ENCODE measurements at places on chromosomes 3 and 15.

DNA sequence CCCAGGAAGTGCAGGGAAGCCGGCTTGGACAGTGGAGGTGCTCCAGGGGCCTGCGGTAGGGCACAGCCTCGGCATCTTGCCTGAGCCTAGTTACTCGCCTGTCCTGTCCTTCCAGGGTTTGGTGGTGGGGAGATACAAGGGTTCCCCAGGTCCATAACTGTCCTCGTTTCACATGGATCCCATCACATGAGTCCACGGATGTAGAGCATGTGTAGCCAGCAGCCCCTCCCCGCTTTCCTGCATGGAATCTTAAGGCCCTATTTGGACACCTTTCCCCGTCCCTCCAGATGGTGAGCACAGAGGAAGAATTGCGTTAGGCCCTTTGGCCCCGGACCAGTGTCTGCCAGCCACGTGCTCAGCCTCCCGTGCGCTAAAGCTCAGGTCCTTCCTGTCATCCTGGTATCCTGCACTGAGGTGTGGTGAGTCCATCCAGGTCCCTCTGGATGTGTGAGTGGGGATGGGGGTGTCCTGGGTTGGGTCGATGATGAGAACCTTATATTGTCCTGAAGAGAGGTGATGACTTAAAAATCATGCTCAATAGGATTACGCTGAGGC, 230.4 kb downstream of the SNRPN start:
- DNase-seq = no peak

- no peak for DNase-seq
Measured at GRCh38 chr3:140896997-140897396, 44.6 kb upstream of the SLC25A36 start.

- no peak for DNase-seq
Measured at GRCh38 chr15:58587486-58587885, 155.7 kb downstream of the LIPC start.

DNA sequence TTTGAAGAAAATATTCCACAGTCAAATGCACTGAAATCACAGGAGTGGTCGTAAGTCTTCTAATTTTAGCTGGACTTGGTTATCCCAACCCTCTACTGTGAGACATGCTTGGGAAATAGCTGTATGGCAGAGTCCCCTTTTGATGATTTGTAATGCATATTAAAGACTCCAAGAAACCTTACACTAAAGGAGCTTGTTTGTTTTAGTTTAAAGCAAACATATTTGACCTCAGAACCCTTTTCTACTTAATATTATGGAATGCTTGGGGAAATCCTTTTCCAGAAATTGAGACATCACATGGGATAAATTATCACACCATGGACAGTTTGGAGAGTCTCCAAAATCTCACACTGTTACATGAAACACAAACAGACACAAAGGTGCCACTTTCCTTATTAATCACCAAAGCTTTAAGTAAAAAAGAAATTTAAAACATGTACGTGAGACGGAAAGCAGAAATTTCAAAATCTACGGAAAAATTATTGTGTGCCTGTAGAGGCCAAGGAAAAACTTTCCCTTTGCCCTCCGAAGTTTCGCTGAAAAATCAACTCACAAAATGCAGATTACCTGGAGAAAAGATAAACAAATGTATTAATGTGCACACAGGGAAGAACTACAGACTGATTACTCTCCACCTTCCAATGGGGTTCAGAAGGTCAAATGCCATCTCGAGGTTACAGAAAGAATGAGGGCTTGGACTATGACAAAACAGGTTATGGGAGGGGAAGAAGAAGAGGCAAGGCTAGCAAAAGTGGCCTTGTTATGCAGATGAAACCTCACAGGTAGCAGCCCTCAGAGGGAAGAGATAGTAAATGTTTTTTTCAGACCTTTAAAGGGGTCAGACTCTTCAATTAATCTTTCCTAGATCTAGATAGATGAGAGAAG, 7.0 kb upstream of the CPB1 start:
- no peak for DNase-seq

GRCh38 chr3:197465197-197465995, 90.4 kb downstream of the BDH1 start:
- DNase-seq = no peak

DNA sequence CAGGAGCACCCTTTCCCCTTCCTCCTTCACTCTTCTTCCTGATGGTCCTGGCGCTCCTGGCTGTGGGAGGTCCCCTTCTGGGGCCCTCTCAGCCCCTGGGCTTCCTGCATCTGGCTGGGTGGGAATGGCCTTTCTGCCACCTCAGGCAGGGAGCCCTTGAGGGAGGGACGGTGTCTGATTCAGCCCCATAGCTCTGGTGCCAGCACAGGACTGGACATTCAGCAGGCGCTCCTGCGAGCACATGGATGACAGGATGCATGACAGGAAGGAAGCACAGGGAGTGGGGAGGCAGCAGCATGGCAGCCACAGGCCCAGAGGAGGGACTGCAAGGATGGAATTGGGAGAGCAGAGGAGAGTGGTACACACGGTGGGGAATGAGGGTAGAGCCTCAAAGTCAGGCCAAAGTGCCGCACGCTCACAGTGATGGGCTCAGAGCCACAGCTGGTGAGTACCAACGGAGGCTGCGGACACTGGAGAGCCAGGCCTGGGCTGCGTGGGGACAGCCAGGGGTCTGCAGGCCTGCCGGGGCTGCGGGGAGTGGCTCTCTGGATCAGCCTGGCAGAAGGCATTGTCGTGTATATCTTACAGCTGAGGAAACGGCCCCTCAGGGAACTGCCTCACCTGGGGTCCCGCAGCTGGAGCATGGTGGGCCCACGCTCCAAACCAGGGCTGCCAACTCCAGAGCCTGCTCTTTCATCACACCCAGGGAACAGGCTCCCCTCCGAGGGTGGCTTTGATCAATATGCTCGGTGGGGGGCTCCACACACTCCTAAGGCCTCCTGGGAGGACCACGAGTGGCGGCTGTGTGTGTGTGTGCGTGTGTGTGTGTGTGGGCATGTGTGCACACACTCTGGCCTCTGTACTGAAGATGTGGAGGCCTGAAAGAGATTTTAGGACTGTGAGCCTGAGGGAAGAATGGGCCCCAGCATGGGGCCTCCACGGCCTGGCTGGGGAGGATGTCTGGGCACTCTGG, 51.4 kb upstream of the CTSH start:
- DNase-seq = no peak

DNA sequence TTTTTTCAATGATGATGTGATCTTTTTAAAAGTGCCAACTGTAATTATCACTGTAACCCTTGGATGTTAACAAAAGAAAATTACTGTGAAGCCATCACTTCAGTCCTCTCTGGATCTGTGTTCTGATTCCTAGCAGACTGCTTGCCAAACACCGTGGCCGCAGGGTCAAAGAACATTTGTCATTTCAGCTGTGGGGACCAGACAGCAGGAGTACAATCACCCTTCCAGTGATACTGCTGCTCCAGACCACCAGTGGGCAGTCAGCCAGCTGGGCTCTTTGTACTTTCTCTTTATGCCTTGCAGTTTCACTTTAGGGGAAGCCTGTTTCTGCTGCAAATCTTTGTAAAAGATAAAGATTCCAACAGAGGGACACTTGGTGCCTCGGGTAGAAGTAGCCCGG, 770.0 kb downstream of the GRM7 start:
- DNase-seq = no peak

DNA sequence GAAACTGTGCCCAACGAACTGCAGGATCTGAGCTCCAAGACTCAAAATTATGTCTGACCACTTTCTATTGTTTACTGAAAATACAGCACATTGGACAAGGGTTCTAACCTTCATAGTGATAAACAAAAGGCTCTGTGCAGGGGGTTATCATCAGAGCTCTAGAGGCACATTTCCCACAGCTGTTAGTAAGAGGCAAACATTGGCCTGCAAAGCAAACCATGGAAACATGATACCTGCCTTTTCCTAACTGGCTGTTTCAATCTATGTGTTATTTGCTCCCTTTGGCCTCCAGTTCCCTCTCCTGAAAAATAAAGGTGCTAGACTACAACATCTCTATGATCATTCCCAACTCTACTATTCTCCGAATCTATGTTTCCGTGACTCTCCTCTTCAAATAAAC, 159.7 kb upstream of the ARHGEF26 start:
- no peak for DNase-seq

- no peak for DNase-seq
Measured at GRCh38 chr3:31039145-31039544, 144.7 kb upstream of the GADL1 start.

DNA sequence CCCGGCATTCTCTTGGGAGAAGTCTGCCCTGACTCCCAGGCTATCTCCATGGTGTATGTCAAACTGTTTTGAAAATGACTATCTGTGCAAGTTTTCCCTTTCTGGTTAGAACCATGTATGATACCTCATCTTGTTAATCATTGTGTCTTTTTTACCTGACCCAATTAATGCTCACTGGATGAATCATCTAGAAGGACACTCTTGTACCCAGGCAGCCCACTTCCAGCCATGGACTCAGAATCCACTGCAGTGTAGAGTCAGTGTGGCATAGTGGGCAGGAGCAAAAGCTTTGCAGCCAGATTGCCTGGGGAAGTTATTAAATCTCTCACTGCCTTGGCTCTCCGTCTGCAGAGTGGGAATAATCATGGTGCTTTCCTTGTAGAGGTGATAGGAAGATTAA, 1.2 kb downstream of the FAM3D start:
- no peak for DNase-seq

- no peak for DNase-seq
Measured at GRCh38 chr15:75214293-75215096, 12.8 kb downstream of the C15orf39 start.

DNA sequence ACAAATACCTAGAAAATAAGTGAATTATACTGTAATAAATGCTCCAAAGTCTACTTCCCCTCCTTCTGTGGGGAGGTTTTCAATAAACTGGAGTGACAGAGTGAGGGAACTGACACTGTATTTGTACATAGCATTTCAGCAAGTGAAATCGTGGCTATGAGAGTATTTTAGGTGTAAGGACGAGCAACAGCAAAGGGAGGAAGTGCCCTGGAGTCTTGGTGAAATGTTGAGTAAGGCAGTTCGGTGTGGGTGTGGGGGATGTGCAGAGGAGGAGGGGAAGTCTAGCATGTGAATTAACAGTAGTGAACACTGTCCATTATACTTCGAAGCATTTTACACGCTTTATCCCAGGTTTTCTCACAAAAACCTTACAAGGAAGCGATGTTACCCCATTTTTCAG, 18.1 kb upstream of the P2RY13 start:
- DNase-seq = no peak

DNA sequence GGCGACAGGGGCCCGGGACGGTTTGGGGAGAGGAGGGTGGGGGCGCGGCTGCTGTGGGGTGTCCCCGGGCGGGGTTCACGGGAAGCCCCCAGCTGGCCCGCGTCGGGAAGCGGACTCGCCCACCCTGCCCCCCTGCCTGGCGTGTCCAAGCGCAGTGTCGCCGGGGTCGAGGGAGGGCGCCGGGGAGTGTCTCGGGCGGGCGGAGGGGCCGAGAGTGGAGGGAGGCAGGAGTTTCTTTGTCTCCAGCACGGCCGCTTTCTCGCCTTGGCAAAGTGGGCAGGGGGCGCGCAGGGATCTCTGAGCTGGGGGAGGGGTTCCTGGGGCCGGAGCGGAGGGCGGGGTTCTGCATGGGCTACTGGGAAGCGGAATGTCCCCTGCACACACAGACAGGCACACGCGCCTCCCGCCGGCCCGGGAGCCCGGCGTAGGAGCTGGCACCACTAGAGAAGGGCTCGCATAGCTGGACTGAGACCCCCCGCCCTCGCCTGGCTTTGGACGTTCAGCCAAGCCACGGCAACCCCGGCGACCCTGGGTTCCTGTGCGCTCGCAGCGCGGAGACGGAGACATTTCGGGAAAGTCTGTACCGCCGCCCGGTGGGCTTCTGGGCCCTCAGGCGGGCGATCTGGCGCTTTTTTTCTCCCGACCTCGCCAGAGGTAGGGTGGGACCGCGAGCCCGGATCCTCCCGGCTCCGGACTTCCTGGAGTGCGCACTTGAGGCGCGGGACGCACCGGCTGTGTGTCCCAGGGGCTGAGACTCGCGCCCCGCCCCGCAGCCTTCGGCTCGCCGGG, 822 bp downstream of the ST8SIA2 start:
- no peak for DNase-seq

DNA sequence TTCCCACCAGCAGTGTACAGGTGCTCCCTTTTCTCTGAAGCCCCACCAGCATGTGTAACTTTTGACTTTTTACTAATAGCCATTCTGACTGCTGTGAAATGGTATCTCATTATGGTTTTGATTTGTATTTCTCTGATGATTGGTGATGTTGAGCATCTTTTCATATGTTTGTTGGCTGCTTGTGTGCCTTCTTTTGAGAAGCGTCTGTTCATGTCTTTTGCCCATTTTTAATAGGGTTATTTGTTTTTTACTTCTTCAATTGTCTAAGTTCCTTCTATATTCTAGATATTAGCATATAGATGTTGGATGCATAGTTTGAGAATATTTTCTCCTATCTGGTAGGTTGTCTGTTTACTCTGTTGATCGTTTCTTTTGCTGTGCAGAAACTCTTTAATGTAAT, 14.6 kb downstream of the ACTC1 start:
- DNase-seq = no peak

All from HFF-Myc (cell line).